KG1 (cell line): ENCODE measurements at places on chromosomes 1 and 21.

- no peak for DNase-seq
These were observed 43.8 kb downstream of the NCF2 start for GRCh38 chr1:183546427-183546826.

GRCh38 chr21:44723177-44724131 lies 12.1 kb upstream of the TSPEAR start:
- no peak for DNase-seq

GRCh38 chr1:152983743-152984142 lies at the start of gene SPRR1A:
SPRR1A (plus strand) TSS chr1:152984081; CDS start chr1:152985231, 1,150 bp downstream.
- no peak for DNase-seq

- no peak for DNase-seq
These were observed 120.3 kb downstream of the ATG4C start for GRCh38 chr1:62903982-62904855.

GRCh38 chr1:167650269-167651160 lies 20.5 kb downstream of the RCSD1 start:
- no peak for DNase-seq

DNA sequence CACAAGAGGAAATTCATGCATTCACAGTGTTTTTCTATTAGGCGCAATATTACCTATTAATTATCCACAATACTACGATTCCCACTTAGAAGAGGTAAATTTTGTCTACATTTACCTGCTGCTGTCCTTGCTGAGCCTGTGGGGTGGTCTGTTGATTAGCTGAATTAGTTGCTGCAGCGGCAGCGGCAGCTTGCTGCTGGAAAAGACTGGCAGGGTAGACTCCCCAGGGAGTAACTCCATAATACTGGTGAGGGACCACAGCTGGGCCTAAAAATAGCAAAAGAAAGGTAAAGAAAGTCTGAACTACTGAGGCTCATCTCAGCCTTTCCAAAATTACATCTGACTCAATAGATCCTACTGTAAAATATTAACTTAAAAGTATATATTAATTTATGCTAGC lies 66.0 kb upstream of the SDC3 start:
- no peak for DNase-seq

DNA sequence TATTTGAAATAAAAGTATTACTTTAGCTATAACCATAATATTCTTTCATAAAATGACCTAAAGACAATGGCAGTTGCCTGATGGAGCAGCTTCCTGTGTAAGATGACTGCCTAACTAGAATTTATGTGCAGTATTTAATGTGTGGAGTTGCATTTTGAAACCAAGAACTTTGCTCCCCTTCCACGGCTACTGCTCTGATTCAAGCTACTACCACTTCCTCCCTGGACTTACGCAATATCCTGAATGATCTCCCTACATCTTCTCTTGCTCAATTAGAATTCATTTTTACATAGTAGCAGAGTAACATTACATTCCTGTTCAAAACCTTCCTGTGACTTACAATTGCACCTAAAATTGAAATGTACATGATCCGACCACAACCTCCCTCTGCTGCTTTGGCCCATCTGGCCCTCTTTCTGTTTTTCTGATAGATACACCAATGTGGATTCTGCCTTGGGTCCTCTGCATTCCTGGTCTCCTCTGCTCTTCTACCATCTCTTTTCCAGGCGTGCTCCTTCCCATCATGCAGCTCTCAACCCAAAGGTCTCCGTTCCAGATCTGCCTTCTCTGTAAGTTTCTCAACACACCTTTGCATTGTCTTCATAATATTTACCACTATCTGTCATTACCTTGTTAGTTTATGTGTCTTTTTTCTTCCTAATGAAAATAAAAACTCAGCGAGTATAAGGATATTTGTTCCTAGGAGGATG lies 47.4 kb upstream of the USP25 start:
- peak; percentile 20 for DNase-seq

DNA sequence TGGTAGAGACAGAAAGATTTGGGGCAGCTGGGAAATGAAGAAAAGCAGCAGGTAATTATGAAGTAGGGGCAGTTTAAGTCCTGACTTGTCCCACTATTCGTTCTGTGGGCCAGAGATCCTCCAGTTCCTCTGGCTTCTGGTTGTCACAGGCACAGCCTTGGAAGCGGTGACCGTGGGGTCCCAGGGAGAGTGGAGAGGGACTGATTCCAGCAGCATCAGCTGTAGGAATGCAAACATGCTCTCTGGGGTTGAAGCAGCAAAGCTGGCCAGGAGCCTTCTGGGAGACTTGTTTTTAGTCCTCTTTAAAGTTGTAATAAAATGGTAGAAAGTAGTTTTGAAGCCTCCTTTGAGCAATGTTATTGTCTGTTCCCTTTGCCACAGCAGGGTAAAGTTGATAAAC lies 488.0 kb downstream of the LMO4 start:
- DNase-seq, result no peak

DNA sequence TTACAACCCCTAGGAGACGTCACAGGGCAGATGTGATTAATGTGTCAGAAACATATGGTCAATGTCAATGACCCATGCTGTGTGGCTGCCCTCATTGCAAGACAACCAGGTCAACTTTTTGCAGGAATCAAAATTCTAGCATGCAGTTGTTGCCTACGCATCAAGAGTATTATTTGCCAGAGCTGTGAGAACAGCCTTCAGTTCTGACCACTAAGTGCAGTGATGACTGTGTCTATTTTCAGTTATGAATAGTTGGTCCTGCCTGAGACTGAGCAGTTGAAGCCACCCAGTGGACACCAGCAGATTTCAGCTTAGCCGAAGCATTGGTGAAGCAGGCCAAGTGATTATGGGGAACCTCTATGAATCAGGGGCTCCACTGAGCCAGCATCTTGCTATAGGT lies 47.3 kb downstream of the LYPLAL1 start:
- no peak for DNase-seq

DNA sequence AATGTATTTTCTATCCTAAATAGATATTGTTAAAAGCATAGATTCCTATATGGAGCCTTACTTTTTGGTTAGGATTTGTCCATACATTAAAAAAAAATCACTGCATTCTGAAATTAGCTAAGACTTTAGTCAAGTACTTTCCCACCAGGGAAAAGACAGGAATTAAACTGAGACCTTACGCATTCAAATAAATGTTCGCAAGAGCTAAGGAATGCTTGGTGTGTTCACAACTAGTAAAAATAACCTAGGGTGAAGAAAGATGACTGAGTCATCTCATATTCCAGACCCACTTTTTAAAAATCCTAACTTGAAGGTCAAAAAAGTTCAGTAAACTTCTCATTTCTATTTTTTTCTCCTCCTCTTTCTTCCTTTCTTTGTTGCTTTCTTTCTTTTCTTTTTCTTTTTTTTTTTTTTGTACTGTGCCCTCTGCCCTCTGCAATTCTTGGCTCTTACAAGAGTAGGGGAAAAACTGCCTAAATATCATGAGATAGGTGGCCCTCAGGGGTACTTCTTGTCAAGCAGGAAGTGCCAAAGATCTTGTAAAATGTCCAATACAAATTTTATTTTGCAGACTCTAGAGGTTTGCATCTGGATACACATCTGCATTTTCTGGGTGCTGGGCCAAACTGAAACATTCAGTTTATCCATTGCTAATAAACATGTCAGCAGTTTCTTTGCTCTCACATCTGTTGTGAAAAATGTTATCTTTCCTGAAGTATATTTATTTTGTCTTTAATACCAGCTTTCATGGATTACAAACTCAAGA lies 121.4 kb upstream of the GORAB start:
- no peak for DNase-seq

DNA sequence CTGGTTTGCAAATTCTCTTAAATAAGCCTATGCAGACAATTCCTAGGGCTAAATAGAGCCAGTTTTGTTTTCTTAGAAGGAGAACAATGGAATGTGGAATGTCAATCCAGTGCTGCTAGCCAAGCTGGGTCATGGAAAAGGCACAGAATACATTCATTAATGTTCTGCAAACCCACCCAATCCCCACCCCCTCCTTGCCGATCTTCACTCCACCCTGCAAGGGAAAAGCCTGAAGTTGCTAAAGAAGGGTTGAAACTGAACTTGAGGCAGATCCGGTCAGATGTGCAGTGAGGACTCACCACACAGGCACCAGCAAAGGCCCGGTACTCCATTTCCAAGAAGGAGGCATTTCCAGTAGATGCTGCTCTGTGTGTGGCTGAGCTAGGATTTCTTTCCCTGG lies 179.6 kb downstream of the PLPP3 start:
- no peak for DNase-seq

GRCh38 chr1:188462837-188463236 lies 1634.1 kb downstream of the PLA2G4A start:
- DNase-seq, result no peak

GRCh38 chr1:111222308-111223125 lies 5.0 kb upstream of the CHI3L2 start:
- peak; percentile 46 for DNase-seq

GRCh38 chr1:8822373-8823294 lies 5.2 kb upstream of the RERE start:
- DNase-seq, result no peak

DNA sequence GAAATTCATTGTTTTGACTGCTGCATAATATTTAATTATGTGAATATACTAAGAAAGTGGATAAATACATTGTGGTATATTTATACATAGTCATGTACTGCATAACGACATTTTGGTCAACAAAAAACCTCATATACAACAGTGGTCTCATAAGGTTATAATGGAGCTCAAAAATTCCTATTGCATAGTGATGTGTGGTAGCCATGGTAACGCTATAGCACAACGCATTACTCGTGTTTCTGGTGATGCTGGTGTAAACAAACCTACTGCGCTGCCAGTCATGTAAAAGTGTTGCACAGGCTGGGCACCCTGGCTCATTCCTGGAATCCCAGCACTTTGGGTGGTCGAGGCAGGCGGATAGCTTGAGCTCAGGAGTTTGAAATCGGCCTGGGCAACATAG lies 52.6 kb upstream of the NHLH2 start:
- DNase-seq, result no peak

DNA sequence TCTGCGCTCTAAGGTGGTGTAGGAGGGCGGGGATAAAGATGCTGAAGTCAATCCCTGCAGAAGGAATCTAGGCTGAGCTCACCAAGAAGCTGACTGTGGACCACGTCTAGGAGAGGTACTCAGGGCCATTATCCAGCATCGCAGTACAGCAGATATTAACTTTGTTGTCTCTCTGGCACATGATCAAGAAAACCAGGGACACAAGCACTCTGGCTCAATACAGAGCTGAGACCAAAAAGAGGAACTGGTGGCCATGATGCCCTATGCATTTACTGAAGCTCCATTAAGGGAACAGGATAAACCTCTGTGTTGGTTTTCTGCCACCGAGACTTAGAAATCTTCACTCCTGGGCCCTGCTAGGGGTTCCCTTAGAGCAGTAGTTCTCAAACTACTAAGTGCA lies 38.0 kb upstream of the ANGPTL7 start:
- no peak for DNase-seq

DNA sequence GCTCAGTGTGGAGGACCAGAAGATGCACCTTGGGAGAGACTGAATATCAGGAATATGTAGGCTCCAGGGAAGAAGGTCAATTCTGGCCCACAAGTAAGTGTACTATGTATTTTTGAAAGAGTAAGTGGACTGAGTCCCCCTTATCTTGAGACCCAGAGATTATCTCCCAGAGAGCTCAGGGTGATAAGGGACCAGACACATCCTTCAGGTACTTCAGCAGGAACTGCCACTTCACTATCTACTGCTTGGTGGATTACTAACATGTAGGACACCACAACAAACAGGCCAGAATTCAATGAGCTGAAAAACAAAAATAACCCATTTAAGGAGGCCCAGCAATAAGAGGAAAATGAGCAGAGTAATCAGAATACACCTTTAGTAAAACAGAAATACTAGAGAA lies 119.2 kb downstream of the ZNF644 start:
- no peak for DNase-seq

GRCh38 chr1:106831511-106831910 lies 225.0 kb upstream of the PRMT6 start:
- no peak for DNase-seq

DNA sequence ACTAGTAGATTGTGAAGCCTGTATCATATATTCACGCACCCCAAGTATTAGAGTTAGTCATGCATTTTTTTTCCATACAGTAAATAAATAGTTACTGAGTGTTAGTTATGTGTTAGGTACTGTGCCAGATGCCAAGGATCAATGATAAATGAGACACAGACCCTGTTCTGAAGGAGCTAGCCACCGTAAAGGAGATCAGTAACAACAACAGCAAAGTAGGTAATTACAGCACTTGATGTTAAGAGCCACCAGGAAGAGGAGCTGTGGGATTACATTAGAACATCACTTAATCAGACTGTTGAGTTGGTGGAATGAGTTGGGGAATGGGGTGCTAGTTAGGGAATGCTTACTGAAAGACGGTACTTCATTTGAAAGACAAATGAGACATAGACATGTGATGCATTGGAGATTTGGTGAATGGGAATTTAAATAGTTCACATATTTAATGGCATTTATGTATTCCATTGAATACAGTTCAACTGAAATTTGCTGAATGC lies 21.0 kb downstream of the PRKAA2 start:
- no peak for DNase-seq

DNA sequence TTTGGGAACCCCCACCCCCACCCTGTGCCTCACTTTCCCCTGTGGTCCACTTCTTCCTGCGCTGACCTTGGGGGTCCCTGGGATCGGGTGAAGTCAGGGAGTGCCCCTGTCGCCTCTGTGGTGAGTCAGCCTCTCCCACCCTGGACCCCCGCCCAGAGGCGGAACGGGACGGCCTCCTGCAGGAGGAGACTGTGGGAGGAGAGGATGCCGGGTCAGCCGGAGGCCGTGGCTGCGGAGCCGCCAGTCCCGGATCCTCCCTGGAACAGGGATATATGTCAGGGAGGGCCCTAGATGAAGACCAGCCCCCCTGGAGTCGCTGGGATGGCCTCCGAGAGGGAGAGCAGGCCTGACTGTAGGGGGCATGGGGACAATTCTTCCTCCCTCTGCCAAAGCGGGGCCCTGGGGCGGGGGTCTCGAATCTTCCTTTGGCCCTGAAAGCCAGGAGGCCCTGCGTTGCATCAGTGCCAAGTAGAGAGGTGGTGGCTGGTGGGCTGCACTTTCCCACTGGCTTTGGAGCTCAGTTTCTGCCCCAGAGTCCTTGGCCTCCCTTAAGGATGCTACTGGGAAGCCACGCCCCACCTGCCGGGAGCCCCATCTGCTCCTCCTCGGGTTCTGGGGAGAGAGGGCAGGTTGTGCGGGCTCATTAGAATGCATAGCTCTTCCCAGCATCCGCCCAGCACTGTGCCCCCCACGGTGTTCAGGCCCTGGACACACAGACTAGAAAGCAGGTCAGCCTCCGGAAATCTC lies 930 bp downstream of the ARHGEF10L start:
- DNase-seq, result no peak

GRCh38 chr21:16768096-16768495 lies 744.7 kb upstream of the CXADR start:
- no peak for DNase-seq
